ENCODE measurements at places on chromosomes 2 and 18. TPM values are rescaled to one million over a fixed set of nuclear protein-coding genes. Genes with fewer than 3 reads are reported as not detected.

The SCN3A gene
- not detected for total RNA-seq

The CBLN2 gene
- not detected for total RNA-seq

The TNFAIP6 gene
- total RNA-seq = 0.28 TPM

The IFT172 gene
- 14.2 TPM for total RNA-seq

The WIPF1 gene
- 6.9 TPM for total RNA-seq

The PDK1 gene
- 154 TPM for total RNA-seq

The DOCK10 gene
- 1.1 TPM for total RNA-seq

The ANO7 gene
- 2.0 TPM for total RNA-seq

The FBXO36 gene
- total RNA-seq = 10.2 TPM
